ENCODE measurements at places on chromosomes 7 and 10. TPM values are rescaled to one million over a fixed set of nuclear protein-coding genes. Genes with fewer than 3 reads are reported as not detected.

RBP3 gene
- 0.16 TPM for polyA plus RNA-seq

FGFBP3 gene
- polyA plus RNA-seq: 3.6 TPM

HOXA1 gene
- 2.5 TPM for polyA plus RNA-seq

PFKFB3 gene
- polyA plus RNA-seq: 31.4 TPM

VSTM2A gene
- polyA plus RNA-seq: 2.3 TPM

WIPF3 gene
- 5.4 TPM for polyA plus RNA-seq

AKR1C1 gene
- 20.4 TPM for polyA plus RNA-seq

SFMBT2 gene
- polyA plus RNA-seq: 7.9 TPM

HSPA12A gene
- 56.2 TPM for polyA plus RNA-seq

SHH gene
- polyA plus RNA-seq: 3.3 TPM

- DNase-seq: no peak
Measured at GRCh38 chr10:50396491-50397311, 145.4 kb upstream of the ASAH2 start.

DNA sequence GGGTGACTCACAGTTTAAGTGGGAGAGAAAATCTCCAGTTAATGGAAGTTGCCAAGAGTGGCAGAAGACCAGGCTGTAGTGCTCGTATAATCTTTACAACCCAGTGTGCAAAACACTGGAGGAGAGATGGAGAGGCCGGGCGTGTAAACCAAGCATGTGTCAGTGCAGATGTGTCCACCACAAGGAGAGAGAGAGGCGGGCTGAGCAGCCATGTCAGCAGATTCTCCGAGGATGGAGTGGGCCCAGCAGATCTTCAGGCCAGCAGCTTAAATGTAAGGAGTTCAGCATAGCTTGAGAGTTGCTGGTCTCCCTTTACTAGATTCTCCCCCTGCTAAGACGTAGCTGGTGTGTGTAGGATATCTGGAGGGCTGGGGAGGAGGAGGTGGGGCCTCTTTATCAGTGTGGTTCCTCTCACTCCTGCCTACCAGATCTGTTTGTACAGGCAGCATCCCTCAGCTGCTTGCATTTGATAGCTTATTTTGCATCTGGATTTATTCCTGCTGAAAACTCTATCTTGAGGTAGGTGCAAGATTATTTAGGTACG lies 13.7 kb downstream of the BPGM start:
- no peak for DNase-seq

DNA sequence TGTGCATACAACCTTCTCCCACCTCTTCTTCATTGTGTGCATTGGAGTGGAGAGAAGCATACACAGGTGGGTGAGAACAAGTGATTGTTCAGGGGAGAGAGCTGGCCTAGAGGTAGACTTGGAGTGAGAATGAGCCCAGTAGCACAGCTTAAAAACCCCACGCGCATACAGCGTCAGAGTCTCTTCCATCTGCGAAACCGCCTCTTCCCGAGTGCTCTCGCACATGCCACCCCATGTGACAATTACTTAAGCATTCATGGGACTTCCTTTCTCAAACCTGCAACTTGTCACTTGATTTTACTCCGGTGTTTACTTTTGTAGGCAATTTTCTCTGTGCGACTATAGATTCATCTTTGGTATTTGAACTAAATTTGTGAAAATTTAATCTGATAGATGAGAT lies 176.8 kb upstream of the AGK start:
- DNase-seq: no peak

DNA sequence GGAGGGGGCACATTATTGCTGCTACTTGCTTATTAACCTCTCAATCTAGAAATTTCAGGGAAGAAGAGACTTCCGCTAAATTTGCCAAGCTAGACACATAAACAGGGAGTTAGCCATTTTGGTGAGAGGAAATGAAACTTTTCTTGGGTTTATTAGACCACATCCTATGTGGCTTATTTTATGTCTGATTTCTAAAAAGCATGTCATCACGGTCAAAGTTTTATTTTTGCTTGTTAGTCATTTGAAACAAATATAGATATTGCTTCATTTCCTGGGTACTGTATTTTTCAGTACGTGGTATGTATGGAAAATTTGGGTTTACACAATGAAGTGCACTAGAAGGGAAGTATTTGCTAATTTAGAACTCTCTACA lies 144.1 kb downstream of the TCF7L2 start:
- no peak for DNase-seq

- DNase-seq: no peak
Measured at GRCh38 chr10:110786172-110786571, 85.6 kb upstream of the PDCD4 start.

GRCh38 chr10:62131724-62132123 lies 136.9 kb downstream of the RTKN2 start:
- DNase-seq: no peak

DNA sequence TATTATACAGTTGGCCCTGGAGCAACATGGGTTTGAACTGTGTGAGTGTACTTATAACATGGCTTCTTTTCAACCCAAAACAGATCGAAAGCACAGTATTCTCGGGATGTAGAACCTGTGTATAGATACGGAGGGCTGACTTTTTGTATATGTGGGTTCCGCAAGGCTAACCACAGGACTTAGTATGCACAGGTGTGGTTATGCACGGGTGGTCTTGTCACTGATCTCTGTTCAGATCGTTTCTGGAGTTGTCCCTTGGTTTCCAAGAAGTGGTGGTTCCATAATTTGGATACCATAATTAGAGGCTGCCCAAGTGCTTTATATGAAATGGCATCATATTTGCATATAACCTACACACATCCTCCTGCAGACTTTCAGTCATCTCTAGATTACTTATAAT lies 10.9 kb upstream of the BHLHA15 start:
- DNase-seq: no peak

GRCh38 chr7:88111140-88111743 lies 108.6 kb downstream of the SRI start:
- peak; percentile 23 for DNase-seq

- no peak for DNase-seq
Measured at GRCh38 chr10:93150990-93151547, 77.4 kb downstream of the CYP26A1 start.

GRCh38 chr7:33504266-33504665 lies 374.9 kb downstream of the BBS9 start:
- DNase-seq: no peak

- DNase-seq: no peak
Measured at GRCh38 chr7:51066405-51066882, 250.2 kb downstream of the COBL start.

DNA sequence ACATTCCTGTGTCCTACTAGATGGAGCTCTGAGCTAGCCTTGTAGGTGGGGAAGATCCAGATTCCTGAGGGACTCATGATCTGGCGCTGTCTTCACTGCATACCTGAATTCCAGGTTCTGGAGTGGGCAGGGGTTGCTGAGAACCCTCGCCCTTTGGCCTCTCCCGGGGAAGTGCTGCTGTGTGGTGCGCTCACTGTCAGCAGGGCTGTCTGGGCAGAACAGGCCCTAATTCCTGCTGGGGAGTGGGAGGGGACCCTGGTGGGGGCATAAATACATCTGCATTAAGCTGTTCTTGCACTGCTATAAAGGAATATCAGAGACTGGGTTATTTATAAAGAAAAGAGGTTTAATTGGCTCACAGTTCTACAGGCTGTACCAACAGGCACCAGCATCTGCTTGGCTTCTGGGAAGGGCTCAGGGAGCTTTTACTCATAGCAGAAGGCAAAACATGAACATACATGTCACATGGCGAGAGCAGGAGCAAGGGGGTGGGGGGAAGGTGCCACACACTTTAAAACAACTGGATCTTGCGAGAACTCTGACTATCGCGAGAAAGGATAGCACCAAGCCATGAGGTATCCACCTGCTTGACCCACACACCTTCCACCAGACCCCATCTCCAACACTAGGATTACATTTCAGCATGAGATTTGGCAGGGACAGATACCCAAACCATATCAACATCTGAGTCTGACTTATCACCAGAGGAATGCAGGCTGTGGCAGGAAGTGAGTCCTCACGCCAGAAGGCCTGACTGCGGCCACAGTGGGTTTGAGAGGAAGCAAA lies 115.0 kb downstream of the ADCY1 start:
- no peak for DNase-seq

- DNase-seq: no peak
Measured at GRCh38 chr7:134179036-134180011, 52.2 kb downstream of the LRGUK start.

DNA sequence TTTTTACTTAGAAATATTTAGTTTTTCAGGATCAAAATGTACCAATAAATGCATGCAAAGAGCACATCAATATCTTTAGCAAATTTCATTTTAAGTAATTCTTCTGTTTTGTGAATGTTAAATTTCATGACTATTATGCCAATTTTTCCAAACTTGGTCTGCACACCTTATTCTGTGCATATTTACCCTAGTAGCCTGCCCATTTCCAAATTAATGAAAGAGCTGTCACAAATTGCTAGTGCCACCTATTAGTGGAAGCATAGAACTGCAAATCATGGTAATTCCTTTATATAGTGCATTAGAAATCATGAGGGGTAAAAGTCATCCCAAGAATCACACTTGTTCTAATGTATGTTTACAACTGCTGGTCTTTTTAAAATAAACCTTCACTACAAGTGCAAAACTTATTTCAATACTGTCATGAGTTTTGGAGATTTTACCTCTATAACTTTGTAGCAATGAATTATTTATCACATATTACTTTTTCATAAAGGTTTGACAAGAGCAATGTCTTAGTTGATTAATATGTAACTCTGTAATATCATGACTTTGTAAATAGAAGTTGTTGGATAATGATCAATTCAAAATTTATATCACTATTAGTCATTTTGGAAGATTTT lies 5.7 kb downstream of the SEMA3A start:
- DNase-seq: no peak

GRCh38 chr10:130045091-130045652 lies 65.5 kb downstream of the C10orf143 start:
- no peak for DNase-seq

GRCh38 chr7:69318794-69319193 lies 279.5 kb upstream of the AUTS2 start:
- DNase-seq: no peak

DNA sequence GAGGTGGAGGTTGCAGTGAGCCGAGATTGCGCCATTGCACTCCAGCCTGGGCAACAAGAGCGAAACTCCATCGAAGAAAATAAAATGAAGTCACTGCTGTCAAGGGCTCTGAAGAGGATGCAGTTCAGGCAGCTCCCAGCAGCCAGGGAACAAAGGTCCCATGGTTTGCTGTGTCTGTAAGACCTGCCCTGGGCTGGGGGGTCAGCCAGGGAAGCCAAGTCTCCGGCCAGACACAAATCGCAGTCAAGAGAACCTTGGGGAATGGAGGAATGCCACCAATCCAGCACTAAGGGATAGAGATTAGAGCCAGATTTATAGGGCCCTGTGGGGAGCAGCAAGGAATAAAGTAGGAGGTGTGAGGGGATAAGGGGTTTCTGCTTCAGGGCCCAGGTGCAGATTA lies 28.9 kb upstream of the VSIR start:
- no peak for DNase-seq

- DNase-seq: no peak
Measured at GRCh38 chr10:58765910-58766309, 253.2 kb downstream of the BICC1 start.

GRCh38 chr10:69057951-69058297 lies 30.0 kb upstream of the SRGN start:
- DNase-seq: no peak

All from renal cortex interstitium (tissue), 15 donors.